ENCODE measurements at places on chromosomes 3 and 15. TPM values are rescaled to one million over a fixed set of nuclear protein-coding genes. Genes with fewer than 3 reads are reported as not detected.

Gene NMNAT3
- total RNA-seq = 0.59 TPM

Gene MED12L
- 2.2 TPM for total RNA-seq

- no peak overlapping the region for H3K27ac ChIP-seq
- H3K36me3 ChIP-seq = peaks cover 3% of the 10 kb centered on the region
- peak overlapping the region; percentile 65 for H3K4me3 ChIP-seq
- peaks cover 44% of the 10 kb centered on the region for H3K27me3 ChIP-seq
- H3K4me1 ChIP-seq = peaks cover 5% of the 10 kb centered on the region
These were observed 50.8 kb upstream of the RPL32 start for GRCh38 chr3:12891985-12892839.

GRCh38 chr3:85533586-85533985 is 574.8 kb downstream of the CADM2 start:
- no peaks in the 10 kb centered on the region for H3K27me3 ChIP-seq
- H3K4me3 ChIP-seq = no peak overlapping the region
- H3K27ac ChIP-seq = no peak overlapping the region
- no peak for DNase-seq
- no peaks in the 10 kb centered on the region for H3K4me1 ChIP-seq
- no peaks in the 10 kb centered on the region for H3K36me3 ChIP-seq

GRCh38 chr15:62823561-62823960 is 219.0 kb upstream of the TPM1 start:
- H3K4me1 ChIP-seq = peaks cover 16% of the 10 kb centered on the region
- no peak overlapping the region for H3K4me3 ChIP-seq
- no peak for DNase-seq
- H3K36me3 ChIP-seq = peaks cover 9% of the 10 kb centered on the region
- H3K27me3 ChIP-seq = no peaks in the 10 kb centered on the region

All from osteoblast (primary cell).